ENCODE measurements at places on chromosomes 4 and X.
A peak's percentile ranks its signal among the peaks of the same experiment; 100 is the strongest.

DNA sequence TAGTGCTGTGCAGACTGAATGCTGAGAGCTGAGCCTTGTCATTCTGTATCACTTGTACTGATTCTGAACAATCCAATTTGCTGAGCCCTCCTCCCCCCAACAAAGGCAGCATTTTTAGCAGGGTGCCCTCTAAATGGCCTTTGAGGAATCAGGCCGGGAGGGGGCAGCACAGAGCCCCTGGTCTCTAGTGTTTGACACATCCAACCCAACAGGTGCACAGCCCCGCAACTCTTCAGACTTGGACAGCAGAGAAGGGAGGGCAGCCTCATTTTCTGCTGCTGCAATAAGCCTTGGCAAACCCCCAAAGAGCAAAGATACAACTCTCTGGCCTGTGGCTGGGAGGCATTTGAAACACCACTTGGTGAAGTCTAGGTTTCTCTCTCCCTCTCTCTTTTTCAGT lies 3.4 kb downstream of the ATP1B4 start:
- DNase-seq, result peak; percentile 42

GRCh38 chr4:88219099-88219498 lies 60.7 kb upstream of the ABCG2 start:
- DNase-seq, result peak; percentile 30

DNA sequence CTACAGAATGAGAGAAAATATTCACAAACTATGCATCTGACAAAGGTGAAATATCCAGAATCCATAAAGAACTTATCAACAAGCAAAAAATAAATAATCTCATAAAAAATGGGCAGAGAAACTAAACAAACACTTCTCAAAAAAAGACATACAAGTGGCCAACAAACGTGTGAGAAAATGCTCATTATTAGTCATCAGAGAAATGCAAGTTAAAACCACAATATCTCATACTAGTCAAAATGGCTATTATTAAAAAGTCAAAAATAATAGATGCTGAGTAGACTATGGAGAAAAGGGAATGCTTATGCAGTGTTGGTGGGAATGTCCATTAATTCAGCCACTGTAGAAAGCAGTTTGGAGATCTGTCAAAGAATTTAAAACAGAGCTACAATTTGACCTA lies 533.3 kb downstream of the TMA16 start:
- no peak for DNase-seq

- DNase-seq, result no peak
These were observed 84.0 kb downstream of the LPAR4 start for GRCh38 chrX:78831523-78831922.

DNA sequence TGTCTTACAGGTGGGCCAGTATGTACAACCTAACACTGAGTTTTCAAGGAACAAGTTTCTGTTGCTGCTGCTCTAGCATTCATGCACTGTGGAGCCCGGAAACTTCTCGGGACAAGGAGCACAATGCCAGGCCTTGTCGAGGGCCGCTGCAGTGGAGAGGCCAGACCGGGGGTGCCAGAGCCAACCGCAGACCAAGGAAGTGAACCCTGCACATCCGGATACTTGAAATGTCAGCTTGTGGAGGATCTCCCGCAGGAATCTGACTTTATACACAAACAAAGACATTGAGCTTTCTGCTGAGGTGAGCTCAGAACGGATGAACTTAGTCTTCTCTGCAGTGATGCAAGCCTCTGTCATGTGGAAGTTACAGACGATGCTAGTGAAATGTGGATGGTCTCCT lies 99.5 kb downstream of the ZNF827 start:
- DNase-seq, result no peak

DNA sequence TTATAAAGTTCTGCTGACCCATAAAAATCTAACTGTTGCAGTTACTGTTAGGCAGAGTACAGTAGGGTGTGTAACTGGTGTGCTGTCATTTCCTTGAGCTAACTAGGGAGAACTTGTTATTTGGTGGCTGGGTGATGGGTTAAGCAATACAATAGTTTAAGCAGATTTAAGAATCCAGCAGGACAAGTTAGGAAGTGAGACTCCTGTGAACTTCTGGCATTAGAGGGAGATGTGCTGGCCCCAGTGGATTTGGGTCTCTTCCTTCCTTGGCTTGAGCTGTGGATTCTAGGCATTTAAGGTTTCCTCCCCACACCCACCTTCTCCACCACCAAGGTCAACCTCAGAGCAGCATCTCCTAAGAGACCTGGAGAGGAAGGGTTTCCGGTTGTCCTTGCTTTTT lies 70.5 kb downstream of the CLCN5 start:
- no peak for DNase-seq

DNA sequence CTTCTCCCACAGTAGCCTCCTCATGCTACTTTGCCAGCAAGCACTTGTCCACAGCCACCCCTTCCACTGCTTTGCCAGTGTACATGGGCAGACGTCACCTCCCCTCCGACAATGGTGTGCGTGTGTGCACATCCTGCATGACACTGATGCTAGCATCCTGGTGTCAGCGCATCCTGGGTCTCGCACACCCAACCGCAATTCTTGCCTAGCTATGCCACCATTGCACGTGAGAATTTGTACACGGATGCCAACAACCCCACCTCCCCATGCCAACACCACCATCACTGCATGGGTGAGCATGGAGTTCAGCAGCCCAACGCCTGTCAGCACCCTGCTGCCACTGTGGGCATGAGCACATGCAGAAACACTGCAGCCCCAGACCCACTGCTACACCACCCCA lies 550.0 kb downstream of the STPG2 start:
- no peak for DNase-seq

- DNase-seq, result peak; percentile 54
These were observed 1.2 kb downstream of the SLC39A8 start for GRCh38 chr4:102343964-102344519.

- DNase-seq, result no peak
These were observed 255.9 kb downstream of the SPRY1 start for GRCh38 chr4:123652476-123652875.

- DNase-seq, result no peak
These were observed 256.1 kb downstream of the THOC2 start for GRCh38 chrX:123476611-123477219.

- DNase-seq, result peak; percentile 89
These were observed 36.2 kb downstream of the ARHGAP10 start for GRCh38 chr4:147768113-147768512.

GRCh38 chrX:153667956-153668396 lies 5.6 kb downstream of the PNCK start:
- peak; percentile 88 for DNase-seq

DNA sequence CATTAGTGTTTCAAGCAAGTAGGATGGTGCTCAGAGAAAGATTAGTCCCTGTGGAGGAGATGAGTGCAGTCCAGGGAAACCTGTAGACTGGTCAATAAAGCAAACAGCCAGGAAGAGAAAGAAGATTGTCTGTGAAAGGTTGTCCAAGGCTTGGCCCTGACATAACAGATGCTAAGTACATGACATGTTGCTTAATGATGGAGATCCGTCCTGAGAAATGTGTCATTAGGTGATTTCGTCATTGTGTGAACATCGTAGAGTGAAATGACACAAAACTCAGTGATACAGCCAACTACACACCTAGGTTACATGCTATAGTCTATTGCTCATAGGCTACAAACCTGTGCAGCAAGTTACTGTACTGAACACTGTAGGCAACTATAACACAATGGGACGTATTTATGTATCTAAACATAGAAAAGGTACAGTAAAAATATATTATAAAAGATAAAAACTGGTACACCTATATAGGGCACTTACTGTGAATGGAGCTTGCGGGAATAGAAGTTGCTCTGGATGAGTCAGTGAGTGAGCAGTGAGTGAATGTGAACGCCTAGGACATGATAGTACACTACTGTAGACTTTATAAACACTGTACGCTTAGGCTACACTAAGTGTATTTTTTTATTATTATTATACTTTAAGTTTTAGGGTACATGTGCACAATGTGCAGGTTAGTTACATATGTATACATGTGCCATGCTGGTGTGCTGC lies 9.0 kb upstream of the PRSS48 start:
- no peak for DNase-seq

DNA sequence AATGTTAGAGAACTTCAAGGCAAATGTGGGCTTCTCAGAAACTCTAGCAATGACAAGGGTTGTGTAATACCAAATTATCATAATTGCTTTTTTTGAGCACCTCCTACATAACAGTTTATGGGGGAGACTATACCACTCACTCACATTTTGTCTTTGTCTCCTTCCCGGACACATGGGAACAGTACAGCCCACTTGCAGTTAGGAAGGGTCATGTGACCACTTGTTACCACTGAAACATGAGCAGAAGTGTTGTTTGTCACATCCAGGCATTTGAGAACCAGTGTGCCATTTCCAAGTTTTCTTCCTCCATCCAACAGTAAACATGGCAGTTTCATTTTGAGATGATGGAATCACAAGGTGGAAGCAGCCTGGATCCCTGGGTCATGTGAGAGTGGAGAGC lies 6.9 kb downstream of the MAGEA11 start:
- peak; percentile 2 for DNase-seq

GRCh38 chr4:24770032-24770584 lies 25.3 kb upstream of the SOD3 start:
- peak; percentile 60 for DNase-seq

DNA sequence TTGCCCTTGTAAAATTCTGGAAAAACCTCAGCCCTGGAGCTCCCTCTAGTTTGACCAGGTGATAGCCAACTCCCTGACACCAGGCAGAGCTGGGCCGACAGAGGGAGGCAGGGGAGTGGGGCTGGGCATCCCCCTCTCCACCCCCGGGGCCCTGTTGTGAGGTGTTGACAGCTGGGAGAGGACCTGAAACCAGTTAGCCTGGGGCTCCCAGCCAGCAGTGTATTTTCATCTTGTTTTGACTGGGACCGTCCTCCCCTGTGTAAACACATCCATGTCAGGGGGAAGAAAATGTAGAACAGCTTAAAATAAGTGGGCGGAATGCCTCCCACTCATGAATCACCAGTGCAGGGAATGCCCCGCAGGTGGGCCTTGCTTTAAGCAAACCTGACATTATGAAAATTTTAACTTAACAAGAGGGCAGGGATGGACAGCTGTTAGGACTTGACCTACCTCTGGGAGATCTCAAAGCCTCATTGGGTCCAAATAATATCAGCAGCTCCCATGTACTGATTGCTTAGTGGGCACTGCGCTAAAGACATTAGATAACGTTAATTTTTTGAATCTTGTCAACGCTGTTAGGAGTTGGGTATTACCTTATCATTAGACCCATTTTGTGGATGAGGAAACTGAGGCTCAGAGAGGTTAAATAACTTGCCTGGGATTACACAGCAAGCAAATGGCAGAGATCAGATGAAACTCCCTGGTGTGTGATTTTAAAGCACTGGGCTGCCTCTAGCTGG lies 45.9 kb downstream of the TSC22D3 start:
- DNase-seq, result no peak

DNA sequence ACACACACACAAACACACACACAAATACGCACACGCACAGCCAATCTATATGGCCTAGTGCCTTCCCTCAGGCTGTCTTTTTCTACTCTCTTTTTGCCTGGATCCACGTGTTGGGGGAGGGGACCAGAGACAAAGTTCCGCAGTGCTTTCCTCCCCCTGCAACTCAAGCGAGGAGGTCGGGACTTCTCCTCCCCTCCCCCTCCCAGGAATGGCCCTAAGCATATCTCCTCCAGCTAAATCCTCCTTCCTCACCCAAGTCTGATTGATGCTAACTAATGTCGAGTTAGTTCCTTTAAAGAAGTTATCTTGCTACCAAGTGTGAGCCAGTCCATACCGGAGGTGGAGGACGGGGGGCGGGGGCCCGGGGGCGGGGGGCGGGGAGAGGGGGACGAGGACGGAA lies 141.2 kb upstream of the ZIC3 start:
- DNase-seq, result no peak

- no peak for DNase-seq
These were observed 945.3 kb upstream of the GRIA3 start for GRCh38 chrX:122238801-122239200.

DNA sequence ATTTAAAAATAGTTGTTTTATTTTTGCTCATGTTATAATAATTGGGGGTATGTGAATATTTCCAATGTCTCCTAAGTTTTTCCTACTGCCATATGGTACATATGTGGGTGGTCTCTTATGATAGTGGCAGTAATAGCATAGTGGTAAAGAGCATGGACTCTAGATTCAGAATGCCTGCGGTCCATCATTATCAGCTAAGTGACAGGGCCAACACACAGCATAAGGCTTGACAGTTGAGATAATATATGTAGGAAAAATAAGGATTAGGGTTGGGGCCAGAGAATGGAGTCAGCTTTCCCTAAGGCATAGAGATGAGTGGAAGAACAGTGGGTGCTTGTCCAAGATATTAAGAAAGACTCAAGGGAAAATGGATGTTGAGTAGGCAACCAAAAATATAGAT lies 2707.5 kb downstream of the PCDH7 start:
- no peak for DNase-seq

DNA sequence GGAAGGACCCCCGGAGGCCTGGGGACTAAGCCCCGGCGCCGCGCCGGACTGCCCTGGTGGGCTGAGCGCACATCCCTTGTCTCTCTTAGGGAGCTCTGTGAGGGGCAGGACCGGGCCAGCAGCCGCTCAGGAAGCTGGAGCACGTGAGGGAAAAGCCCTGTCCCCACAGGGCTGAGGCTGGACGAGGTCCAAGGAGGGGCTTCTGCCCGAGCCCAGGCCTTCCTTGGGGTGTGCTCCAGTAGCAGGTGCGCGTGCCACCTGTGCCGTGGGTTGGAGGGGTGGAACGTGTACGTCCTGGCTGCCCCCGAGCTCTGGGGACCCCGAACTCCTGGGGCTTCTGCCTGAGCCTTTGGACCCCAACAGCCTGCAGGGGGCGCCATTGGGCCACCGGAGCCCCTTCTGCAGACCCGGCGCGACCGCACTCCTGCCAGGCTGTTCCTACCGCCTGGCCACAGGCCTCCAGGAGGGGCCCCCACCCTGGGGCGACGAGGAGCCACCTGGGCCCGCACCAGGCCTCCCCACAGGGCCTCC lies 27.2 kb downstream of the TACC3 start:
- peak; percentile 89 for DNase-seq

- DNase-seq, result no peak
These were observed 26.3 kb upstream of the KDM5C start for GRCh38 chrX:53251307-53251706.

GRCh38 chrX:15441464-15441863 lies 51.7 kb downstream of the PIR start:
- DNase-seq, result no peak

- DNase-seq, result no peak
These were observed 15.3 kb downstream of the NPY1R start for GRCh38 chr4:163317110-163317509.

DNA sequence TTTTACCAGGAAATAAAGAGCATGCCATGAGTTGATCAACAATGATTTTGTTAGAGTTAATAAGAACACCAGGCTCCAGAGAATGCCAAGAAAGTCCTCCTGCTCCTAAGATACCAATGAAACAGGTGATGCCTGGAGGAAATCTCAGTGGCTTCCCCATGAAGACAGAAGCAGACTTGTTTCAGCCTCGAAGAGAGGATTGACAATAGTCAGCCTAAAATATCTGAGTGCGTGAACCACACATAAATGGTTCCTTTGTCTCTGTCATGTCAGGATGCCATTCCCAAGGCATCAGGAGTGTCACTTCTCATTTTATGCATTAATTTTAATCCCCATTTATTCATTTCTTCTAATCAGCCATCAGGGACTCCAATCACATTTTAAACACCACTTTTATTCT lies 69.6 kb downstream of the PHOX2B start:
- DNase-seq, result no peak
